Natural killer cell treated with Interleukin-12 subunit alpha and Interleukin-12 subunit beta and Interleukin-15 and Interleukin-18, amount 100 ng/mL, for 72 hours (primary cell): ENCODE measurements at places on chromosomes 2 and 18. TPM values are rescaled to one million over a fixed set of nuclear protein-coding genes. Genes with fewer than 3 reads are reported as not detected.

DNA sequence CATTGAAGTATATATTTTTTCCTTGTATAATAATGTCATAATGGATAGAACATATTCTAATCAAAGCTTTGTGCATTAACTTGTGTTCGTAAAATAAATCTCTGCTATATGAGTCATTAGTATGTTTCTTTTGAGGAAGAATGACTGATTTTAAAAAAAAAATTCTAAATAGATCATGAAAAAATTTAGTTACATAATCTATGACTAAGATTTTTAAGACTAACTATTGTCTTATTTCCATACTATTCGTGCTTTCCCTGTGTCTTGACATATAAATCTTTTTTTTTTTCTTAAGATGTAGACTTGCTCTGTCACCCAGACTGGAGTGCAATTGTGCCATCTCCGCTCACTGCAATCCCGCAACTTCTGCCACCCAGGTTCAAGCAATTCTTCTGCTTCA lies 226.1 kb downstream of the DSEL start:
- DNase-seq: no peak

Gene EML6
- 1.1 TPM for total RNA-seq

Gene DES
- total RNA-seq: not detected

DNA sequence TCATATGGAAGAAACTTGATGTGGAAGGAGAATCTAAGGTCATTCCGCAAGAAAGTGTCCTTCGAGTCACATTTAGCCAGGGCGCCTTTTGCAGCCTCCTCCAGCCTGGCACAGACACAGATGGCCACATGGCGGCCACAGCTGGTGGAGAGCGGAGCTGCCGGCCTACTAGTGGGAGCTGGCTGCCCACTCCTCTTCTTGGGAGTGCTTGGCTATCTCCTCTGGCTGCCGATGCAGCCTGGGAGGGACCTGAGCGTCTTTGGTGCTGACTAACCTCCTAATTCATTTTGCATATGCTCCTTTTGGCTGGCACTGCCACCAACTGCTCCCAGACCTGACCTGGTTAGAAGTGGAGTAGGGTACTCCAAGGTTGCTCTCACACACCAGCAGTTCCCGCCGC lies 199.3 kb upstream of the MYT1L start:
- no peak for DNase-seq

- DNase-seq: no peak
Observed at GRCh38 chr2:48328159-48328809, 201.7 kb upstream of the STON1 start.

DNA sequence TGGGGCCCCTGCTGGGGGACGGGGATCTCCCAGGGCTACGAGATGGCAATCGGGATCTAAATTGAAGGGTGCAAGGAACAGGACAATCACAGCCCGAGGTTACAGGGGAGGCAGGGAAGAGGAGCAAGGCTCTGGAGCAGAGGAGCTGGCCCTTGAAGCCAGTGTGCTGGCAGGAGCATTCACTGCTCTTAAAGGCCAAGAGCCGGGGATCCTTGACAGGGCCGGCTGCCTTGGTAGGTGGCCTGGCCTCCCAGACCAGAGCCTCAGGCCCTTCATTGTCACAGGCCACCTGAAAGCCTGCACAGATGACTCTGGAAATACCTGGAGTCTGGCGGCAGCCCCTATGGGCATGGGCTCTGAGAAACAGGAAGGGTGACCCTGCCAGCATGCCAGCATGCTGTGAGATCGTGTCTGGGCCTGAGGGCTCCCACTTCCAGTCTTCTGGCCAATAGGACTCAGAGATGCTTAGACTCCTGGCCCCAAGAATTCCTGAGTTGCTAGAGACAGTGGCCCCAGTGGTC lies 38.7 kb downstream of the PDIA6 start:
- no peak for DNase-seq

DNA sequence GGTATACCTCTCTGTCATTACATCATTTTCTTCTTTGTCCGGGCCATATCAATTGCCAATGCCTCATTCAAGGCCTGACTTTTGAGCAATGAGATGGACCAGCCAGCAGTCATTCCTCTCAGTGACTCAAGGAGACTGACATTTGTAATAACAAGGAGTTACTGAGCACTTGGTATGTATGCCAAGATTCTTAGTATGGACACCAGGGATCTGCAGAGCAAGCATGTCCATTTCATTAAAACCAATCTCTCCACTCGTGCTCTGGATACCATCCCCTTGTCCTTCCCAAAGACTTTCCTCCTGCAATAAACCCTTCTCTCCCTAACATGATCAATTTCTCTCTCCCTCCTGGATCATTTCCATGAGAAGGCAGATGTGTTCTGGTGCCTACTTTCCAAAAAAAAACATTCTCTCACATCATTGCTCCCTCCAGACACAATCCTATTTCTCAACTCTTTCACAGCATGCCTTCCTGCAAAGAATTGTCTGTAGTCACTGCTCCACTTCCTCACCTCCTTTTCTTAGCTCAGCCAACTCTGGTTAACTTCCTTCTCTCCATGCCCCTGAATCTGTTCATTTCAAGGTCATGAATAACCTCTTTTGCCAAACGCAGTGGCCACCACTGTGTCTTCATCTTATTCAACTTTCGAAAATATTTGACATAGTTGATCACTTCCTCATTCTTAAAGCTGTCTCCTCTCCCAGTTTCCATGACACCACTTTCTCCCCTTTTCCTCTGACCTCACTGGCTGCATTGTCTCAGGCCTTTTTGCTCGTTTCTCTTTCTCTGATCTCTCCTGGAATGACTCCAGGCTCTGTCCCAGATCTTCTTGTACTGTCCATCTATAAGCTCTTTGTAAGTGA lies 102.8 kb upstream of the CYP1B1 start:
- no peak for DNase-seq

Gene MAL
- 2.2 TPM for total RNA-seq

DNA sequence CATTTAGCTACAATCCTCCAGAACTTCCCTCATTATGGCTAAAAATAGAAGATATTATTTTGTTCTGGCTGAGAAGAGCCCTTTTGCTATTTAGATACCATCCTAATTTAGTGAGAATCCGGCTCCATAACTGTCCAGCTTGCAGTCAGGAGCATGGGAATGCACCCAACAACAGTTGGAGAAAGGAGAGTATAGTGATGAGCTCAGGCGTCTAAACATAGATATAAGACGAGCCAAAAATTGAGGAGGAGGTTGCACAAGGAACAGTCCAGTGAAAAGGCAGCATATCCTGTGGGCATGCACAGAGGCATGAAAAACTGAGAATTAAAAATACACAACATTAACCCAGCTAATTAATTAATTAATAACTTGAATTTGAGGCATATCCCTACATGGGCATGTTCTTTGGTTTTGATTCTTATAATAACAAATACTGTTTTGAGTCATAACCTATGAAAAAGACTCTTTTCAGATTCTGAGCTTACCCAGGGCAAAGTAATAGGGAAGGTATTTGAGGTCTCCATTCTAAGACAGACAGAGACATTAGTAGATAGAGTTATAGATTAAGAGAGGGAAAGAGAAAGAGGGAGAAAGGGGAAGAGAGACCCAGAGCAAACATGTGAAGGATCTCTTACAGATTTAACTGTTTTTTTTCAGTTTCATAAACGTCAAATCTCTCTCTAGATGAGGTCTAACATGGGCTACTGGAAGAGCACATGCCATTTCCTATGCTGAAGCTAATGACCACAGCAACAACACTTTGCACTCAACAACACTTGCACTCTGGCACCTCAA lies 311.2 kb downstream of the OSR1 start:
- no peak for DNase-seq

- no peak for DNase-seq
Observed at GRCh38 chr2:114421781-114422180, 20.7 kb upstream of the DPP10 start.

DNA sequence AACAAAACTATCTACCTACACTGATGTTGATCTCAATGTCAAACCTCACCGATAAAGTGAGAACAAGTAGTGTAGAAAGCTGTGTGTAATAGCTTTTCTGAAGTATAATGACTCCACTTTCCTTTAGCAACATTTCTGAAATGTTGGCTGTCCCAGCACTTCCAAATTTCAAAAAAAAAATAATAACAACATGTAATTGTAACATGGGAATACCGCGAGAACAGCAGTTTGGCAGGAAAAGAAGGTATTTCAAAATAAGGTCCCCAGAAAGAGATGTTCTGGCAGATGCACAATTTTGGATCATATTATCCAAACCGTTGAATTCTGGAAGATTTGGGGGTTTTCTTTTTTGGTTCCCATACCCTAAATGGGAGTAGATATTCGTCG lies 352.0 kb downstream of the ARHGAP15 start:
- no peak for DNase-seq

Gene STK36
- total RNA-seq: 37.4 TPM

GRCh38 chr2:24833821-24834732 lies 40.9 kb downstream of the CENPO start:
- DNase-seq: no peak

- peak; percentile 68 for DNase-seq
Observed at GRCh38 chr2:41896186-41896846, 151.5 kb upstream of the PKDCC start.

DNA sequence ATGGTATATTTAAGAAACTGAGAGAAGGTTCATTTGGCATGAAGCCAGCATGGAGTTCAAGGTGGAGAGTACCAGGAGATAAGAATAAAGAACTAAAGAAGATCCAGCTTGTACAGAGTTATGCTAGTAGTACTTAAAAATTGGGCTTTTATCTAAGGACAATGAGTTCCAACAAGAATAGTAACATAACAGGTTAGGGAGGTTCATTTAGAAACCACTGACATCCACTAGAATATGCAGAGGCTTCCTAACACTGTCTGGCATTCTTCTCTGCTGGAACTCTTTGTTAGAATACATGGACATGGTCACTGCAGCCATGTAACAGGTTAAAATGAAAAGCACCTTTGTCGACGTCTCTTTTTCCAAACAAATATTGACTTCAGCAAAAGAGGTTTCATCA lies 42.6 kb upstream of the DSC1 start:
- no peak for DNase-seq

GRCh38 chr2:111117598-111118480 lies 2.9 kb upstream of the BCL2L11 start:
- DNase-seq: no peak

Gene SLC4A3
- total RNA-seq: not detected

DNA sequence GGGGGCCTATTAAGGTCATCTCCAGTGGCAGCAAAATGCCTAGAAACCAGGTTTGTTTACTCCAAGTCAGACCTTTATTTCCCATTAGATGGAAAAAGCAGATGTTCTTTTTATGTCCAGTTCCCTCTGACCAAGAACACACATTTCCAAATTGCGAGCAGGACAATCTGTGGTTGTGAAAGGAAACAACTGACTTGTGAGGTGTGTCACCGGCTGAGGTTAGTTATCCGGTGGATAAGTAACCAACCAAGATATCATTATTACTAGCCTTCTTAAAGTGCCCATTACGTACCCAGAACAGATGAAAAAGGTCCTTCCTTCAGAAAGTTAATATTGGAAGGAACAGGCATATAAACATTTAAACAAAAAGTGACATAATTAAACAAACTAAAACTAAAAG lies 112.9 kb downstream of the THADA start:
- no peak for DNase-seq

- DNase-seq: no peak
Observed at GRCh38 chr2:220071696-220072095, 444.3 kb downstream of the SLC4A3 start.

Gene IL1F10
- total RNA-seq: not detected

Gene VAMP8
- total RNA-seq: 83.2 TPM

GRCh38 chr2:5594249-5594695 lies 97.9 kb upstream of the SOX11 start:
- DNase-seq: no peak

Gene INPP5D
- 136 TPM for total RNA-seq

Gene FBLN7
- total RNA-seq: 0.61 TPM
